ENCODE measurements at places on chromosomes 3 and 15.

- no peak for DNase-seq
Observed at GRCh38 chr3:15783361-15783969, 14.3 kb downstream of the ANKRD28 start.

DNA sequence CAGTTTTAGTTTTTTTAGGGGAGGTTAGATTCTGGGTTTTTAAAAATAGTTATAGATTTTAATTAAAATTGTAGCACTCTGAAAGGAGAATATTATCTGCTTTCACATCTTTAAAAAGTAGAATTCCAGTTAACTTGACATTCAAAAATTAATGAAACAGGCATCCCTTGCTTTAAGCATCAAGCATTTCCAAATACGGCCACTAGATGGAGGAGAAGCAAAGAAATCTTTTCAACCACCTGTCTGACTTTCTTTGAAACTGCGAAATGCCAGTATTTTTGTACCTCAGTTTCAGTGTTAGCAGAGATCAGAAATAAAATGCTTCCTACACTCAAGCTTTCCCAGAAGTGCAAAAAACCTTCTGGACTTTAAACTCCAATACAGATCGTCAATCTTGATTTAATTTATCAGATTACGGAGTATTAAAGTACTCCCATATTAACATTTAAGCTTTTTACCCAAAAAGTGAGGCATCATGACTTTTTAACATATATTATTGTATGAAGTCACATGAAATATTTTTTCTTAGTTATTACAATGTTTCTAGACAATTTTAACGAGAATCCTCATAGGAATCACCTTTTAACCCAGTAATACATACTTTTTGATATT is 153.3 kb downstream of the P3H2 start:
- peak; percentile 57 for DNase-seq

DNA sequence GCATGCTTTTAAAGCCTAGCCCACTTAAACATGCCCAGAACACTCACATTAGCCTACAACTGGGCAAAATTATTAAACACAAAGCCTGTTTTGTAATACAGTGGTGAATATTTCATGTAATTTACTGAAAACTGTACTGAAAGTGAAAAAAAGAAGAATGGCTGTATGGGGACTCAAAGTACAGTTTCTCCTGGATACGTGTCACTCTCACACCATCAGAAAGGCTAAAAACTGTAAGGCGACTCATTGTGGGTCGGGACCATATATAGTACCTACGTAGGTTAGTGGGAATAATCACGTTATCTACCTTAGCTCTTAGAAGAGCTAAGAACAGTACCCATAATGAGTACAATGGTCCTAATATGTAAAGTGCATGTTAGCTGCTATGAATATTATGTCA is 80.2 kb upstream of the SPATA12 start:
- no peak for DNase-seq

GRCh38 chr3:129793319-129793718 is 100.2 kb downstream of the TMCC1 start:
- DNase-seq = no peak

- DNase-seq = no peak
Observed at GRCh38 chr15:74788683-74789151, 6.8 kb downstream of the CSK start.

- no peak for DNase-seq
Observed at GRCh38 chr15:85380812-85381642, 624 bp downstream of the AKAP13 start.

DNA sequence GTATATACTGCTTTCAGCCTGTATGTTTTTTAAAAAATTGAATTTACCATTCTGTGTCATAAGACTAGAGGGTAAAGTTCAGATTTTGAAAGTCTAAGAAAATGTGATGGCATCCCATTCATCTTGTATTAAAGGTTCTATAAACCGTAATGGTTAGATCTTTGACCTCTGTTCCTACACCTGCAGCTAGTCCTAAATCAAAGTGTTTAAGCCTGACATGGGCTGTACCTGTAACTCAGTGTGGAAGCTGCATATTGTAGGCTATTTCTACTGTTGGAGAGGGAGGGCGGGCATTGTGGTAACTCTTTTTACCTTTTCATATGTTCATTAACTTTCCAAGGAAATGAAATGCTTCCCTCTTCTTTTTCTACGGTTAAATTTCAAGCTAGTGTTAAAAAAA is 53.9 kb downstream of the ARHGEF26 start:
- DNase-seq = no peak

GRCh38 chr3:14177580-14178246 is 688 bp downstream of the XPC start:
- DNase-seq = no peak

- no peak for DNase-seq
Observed at GRCh38 chr3:69838696-69839515, 99.6 kb downstream of the MITF start.

DNA sequence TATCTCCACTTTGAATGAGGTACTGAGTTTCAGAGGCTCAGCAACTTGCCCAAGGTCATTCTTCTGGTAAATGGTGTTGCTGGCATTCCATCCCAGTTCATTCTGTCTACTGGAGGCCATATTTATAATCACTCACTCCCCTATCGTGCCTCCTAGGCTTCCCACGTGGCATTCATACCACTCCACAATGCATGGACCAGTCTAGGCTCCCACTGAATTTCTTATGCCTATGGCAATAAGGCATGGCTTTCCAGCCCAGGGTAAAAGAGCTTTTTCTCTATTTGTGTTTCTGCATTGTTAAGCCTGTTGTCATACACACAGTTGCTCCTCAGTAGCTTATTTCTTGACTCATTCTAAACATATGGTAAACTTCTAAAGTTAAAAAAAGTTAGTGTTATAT is 19.9 kb downstream of the BBX start:
- no peak for DNase-seq

- no peak for DNase-seq
Observed at GRCh38 chr15:89172921-89173320, 48.5 kb downstream of the RLBP1 start.

GRCh38 chr15:80055933-80056332 is 3.5 kb upstream of the ZFAND6 start:
- no peak for DNase-seq

GRCh38 chr3:62117903-62118548 is 255.3 kb downstream of the FEZF2 start:
- no peak for DNase-seq

- no peak for DNase-seq
Observed at GRCh38 chr15:49137861-49138260, 17.5 kb downstream of the COPS2 start.

DNA sequence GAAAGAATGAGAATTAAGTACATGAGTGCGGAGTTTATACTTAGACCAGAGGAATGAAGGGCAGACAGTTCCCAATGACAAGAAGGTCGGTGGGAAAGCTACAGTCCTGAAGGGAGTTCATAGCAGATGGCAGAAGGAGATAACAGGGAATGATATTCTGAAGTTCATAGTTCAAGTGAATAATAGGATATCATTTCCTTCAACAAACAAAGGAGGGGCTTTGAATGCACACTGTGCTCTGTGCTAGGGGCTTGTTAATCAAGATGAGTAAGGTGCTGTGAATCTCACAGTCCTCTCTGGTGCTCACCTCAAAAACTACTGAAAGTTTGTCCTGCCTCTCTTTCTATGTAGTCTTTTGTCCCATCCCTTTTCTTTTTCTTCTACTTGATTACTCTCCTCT is 41.9 kb downstream of the SIDT1 start:
- DNase-seq = no peak

DNA sequence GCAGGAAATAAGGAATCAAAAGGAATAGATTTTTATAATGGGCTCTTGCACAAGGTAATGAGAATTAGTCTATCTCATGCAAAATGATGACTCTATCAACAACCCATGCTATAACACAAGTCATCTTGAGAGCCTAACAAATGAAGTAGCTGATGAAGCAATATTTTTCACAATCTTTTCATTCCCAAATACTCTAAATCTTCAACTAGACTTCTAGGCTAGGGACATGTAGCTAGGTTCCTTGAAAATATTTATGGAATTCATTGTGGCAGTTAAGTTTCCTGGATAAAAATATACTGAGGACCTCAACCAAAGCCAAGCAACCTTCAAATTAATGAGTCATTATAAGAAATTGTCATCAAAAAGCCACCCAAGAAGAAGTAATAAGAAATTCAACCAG is 55.4 kb downstream of the DCBLD2 start:
- DNase-seq = no peak

DNA sequence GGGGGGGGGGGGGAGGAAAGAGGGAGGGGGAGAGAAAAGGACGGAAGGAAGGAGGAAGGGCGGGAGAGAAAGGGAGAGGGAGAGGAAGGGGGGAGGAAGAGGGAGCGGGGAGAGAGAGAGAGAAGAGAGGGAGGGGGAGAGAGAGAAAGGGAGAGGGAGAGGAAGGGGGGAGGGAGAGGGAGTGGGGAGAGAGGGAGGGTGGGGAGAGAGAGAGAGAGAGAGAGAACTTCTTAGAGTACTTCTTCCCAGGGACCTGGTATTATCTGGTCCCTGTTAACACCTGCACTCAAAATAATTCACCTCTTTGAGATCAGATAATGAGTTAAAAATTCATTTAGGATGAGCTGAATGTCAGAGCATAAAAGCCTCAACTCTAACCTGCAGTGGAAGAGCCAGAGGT is 1.1 kb downstream of the SEC13 start:
- DNase-seq = no peak

DNA sequence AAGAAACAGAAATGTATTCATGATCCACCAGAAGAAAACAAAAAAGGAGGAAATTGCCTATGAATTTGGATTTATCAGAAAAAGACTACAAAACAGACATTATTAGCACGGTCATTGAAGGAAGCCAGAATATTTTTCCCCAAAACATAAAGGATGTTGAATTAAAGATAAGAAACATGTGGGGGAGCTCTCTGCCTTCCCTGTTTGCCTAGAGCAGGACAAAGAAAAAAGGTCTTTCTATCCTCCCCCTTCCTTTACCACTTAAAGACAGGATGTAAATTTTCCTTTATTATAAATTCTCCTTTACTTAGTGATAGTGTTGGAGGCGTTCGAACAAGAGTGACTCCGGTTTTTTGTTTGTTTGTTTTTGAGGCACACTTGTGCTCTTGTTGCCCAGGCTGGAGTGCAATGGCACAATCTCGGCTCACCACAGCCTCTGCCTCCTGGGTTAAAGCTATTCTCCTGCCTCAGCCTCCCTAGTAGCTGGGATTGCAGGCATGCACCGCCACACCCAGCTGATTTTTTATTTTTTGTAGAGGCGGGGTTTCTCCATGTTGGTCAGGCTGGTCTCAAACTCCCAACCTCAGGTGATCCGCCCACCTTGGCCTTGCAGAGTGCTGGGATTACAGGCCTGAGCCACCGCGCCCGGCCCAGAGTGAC is 14.9 kb upstream of the RPN1 start:
- no peak for DNase-seq

DNA sequence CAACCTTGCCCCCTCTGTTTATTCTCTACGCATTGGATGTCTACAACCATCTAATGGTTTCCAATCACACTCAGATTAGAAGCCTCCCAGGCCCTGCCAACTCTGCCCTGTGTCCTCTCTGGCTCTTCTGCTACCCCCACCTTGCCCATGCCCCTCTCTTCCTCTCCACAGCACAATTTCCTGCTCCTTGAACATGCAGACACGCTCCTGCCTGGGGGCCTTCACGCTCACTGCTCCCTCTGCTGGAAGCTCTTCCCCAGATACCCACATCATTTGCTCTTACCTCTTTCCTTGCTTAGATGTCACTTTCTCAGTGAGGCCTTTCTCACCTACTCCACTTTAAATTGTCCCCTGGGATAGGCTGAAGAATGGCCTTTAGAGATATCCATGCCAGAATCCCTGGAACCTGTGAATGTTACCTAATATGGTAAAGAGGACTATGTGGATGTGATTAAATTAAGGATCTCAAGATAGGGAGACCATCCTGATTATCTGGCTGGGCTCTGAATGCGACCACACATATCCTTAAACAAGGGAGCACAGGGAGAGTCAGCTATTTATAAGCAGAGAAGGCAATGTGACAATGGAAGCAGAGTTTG is 9.9 kb downstream of the KY start:
- DNase-seq = peak; percentile 49

GRCh38 chr3:25748189-25748588 is 35.1 kb downstream of the NGLY1 start:
- no peak for DNase-seq

- no peak for DNase-seq
Observed at GRCh38 chr3:150237490-150237889, 170.6 kb upstream of the TSC22D2 start.

DNA sequence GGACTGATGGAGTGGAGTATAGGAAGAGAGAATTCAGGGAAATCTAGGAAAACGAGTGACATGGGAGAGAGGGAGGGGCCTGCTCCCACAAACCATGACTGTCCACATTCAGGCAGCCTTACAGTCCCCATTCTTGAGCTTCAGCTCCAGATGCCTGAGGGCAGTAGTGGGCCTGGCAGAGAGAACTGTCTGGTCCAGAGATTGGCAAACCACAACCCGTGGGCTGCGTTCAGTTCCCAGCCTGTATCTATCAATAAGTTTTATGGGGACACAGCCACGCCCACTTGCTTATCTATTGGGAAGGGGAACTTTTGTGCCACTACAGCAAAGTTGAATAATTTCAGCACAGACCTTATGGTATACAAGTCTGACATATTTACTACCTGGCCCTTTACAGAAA is 63.8 kb downstream of the SLCO2A1 start:
- no peak for DNase-seq

GRCh38 chr3:26621906-26622620 is 509 bp upstream of the LRRC3B start:
- DNase-seq = no peak

GRCh38 chr3:129068291-129068886 is 7.8 kb downstream of the GP9 start:
- DNase-seq = no peak

DNA sequence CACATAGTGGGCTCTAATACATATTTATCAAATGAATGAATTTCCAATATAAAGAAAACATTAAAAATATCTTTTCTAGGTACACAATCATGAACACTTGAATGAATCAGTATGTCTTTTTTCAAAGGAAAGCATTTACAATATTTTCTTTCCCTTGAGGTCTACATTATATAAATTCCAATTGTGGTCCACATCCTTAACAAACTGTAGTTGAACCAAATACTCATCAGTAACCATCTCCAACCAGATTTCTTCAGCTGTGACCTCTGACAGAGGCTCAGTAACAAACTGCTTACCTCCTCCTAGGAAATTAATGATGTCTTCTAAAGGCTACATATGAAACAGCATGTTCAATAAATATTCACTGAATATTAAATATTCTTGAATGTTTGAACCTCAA is 58.8 kb downstream of the CFAP20DC start:
- no peak for DNase-seq

DNA sequence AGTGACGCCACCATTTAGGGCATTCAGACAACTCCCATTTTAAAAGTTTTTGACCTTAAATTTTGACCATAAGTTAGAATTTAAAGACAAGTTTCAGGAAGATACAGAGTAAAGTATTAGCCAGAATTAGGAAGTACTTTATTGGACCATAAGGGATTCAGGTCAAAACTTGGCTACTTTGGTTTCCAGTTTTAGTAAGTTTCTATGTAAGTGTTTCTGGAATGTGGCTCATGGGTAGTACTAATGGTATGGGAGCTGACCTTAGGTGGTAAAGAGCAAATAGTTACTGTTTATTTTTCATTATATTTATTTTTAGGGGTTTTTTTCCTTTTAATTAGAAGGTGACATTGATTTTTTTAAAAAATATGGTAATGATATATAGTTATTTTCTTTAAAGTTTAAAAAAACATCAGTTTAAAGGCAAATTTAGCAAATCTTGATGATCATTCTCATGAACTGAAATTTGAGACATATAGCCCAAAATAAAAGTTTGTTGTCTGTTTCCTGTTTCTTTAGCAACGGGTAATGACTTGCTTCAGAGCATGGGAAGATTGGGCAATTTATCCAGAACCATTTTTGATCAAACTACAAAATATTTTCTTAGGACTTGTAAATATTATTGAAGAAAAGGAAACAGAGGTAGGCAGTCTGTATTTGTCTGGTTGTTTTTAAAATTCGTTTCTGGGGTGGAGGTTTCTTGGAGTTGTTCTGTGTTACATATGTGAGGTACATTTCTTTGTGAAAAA is 34.3 kb downstream of the U2SURP start:
- DNase-seq = no peak
